Left cardiac atrium (tissue), 4 donors: ENCODE measurements at places on chromosomes 4 and X. TPM values are rescaled to one million over a fixed set of nuclear protein-coding genes. Genes with fewer than 3 reads are reported as not detected.

The GLOD5 gene
- total RNA-seq, result not detected

The SLC49A3 gene
- 14.0 TPM for total RNA-seq

- DNase-seq, result no peak
Observed at GRCh38 chr4:126947536-126947935, 685.2 kb upstream of the INTU start.

DNA sequence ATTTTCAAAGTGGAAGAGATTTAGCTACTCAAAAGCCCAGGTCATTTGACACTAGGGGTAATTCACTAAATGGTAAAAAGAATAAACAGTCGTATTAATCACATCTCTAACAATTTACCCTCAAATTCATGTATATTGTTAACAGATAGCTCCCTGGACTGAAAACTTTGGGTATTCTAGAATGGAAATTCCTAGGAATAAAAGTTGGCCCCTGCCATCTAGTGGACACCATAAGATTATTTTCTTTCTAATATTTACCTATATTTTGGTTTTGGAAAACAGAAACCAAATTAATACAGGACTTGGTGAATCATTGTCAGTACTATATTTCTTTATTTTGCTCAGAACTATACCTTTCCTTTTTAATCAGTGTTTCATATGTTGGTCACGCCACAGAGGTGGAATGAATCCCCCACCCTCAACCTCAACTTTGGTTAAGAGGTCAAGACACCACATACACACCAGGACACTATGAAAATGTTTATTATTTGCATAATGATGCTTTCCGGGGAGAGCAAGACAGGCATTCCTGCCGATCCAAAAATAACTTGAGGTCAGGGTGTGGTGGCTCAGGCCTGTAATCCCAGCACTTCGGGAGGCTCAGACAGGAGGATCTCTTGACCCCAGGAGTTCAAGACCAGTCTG lies 96.2 kb upstream of the APOOL start:
- no peak for DNase-seq

DNA sequence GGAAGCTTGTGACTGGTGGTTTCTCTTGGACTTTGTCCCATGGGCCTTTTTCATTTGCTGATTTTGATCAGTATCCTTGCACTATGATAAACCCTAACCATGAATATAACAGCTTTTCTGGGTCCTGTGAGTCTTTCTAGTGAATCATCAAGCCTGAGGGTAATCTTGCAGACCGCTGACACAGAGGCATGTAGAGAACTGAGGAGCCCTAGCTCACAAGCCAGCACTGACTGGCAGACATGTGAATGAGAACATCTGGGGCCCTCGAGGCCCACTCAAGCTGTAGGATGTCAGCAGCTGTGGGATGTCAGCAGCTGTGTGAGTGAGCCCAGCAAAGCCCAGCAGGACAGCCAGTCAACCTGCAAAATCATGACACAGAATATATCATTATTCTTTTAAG lies 36.7 kb downstream of the HMGB3 start:
- no peak for DNase-seq

The FRG2 gene
- total RNA-seq, result not detected

DNA sequence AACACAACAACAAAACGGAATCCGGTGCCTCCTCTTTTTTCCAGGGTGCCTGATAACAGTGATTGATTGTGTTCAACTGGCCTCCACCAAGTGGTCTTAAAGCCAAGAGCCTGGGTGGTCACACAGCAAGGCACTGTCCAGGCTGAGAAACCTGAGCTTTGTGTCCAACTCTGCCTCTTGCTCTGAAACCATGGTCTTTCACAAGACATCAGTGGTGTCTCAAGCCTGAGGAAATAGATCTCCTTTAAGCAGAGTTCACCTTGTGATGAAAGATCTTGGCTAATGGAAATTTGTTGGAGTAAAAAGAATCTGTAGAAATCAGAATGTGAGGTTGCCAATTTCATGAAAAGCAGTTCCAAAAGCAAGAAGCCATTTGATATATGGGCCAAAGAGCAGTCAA lies 47.3 kb upstream of the ACSL1 start:
- no peak for DNase-seq

DNA sequence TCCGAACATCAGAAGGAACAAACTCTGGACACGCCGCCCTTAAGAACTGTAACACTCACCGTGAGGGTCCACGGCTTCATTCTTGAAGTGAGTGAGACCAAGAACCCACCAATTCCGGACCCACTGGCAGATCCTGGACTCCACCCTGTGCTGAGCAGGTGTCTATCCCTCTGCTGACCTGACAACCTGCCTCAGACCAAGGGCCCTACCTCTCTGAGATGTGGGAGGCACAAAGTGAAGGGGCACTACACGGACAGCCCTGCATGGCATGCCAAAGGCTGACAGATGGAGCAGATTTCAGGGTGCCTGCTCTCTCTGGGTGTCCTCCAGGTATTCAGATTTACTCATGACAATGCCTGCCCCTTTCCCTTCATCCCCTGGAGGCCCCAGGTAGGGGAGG lies 14.0 kb upstream of the HSFX1 start:
- DNase-seq, result no peak

DNA sequence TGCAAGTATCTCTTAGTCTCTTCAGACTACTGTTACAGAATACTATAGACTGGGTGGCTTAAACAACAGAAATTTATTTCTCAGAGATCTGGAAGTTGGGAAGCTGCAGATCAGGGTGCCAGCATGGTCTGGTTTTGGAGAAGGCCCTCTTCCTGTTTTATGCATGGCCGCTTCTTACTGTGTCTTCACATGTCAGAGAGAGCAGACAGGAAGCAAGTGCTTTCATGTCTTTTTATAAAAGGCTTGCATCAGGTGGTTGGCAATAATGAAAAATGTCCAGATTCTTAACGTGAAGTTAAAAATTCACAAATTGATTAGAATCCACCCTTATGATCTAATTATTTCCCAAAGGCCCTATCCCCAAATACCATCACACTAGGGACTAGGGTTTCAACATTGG lies 284.9 kb downstream of the RPA4 start:
- DNase-seq, result no peak

- DNase-seq, result no peak
Observed at GRCh38 chrX:1416327-1416784, 24.4 kb upstream of the SLC25A6 start.

- DNase-seq, result no peak
Observed at GRCh38 chr4:168881781-168882420, 128.2 kb downstream of the CBR4 start.

The SYNPO2 gene
- total RNA-seq, result 94.4 TPM

GRCh38 chr4:138243369-138243768 lies 1.2 kb upstream of the SLC7A11 start:
- no peak for DNase-seq

DNA sequence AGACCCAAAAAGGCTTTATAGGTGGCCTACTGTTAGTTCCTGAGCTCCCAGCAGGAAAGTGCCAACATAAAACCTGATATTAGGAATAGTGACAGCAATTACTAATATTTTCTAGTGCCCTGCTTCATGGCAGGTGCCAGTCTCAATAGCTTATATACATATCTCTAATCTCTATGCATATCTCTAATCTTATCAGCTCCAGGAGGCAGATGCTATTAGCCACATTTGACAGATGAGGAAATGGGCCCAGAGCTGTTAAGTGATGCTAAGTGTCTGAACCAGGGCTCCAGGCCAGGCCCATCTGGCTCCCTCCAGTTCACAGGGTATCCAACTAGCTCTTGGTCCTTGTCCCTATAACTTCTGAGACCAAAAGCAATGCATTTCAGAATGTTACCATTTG lies 142.5 kb downstream of the CHIC2 start:
- DNase-seq, result no peak

DNA sequence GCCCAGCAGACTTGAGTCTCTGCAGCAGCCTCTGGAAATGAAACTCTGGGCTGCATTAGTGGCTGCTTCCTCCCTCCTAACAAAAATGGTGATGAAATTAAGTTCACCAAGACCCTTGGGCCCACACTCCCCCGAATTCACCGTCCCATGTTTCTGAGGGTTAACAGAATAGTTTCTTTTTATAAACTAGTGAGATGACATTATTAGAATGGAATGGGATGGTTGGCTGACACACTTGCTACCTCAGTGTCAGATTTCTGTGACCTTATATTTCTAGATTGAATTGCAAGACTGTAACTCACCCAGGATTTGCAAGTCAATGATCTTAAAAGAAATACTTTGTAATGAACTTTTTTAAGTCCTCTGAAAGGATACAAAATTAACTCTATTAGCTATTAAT lies 127.1 kb downstream of the SHROOM3 start:
- no peak for DNase-seq

DNA sequence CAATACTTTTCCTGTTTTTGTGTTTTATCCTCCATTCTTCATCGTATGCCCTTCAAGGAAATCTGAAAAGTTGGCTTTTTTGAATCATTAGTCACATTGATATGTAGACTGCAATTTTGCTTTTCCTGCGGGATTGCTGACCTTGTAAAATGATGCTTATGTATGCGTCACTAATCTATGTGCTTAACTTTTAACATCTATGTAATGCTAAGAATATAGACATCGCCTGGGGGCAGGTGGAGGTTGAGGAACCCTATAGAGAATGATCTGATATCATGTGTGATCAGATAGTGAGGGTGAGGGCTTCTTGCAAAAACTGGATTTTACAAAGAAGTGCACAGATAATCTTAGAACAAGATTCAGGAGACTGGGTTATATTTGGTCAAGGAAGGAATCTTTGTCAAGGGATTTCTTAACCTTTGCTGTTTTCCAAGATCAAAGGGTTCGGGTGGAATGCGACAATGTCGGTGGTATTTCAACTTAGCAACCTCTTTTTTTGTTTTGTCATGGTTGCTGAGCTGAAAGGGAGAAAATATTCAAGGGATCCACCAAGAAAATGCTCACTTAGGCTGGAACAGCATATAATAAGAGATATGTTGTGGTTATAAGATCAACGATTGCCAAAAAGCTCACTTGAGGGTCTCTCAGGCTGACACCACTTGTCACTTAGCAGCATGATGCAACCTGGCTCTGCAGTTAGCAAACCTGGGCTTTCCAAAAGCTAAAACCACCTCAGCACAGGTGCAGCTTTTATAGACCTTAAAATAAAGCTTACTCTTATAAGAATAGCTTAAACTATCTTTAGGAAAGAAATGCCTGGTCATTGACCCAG lies 70.6 kb upstream of the PUDP start:
- DNase-seq, result no peak

The HSFX3 gene
- total RNA-seq, result not detected
